Chondrocyte (in vitro differentiated cells): ENCODE measurements at places on chromosomes 1 and 21. TPM values are rescaled to one million over a fixed set of nuclear protein-coding genes. Genes with fewer than 3 reads are reported as not detected.

DNA sequence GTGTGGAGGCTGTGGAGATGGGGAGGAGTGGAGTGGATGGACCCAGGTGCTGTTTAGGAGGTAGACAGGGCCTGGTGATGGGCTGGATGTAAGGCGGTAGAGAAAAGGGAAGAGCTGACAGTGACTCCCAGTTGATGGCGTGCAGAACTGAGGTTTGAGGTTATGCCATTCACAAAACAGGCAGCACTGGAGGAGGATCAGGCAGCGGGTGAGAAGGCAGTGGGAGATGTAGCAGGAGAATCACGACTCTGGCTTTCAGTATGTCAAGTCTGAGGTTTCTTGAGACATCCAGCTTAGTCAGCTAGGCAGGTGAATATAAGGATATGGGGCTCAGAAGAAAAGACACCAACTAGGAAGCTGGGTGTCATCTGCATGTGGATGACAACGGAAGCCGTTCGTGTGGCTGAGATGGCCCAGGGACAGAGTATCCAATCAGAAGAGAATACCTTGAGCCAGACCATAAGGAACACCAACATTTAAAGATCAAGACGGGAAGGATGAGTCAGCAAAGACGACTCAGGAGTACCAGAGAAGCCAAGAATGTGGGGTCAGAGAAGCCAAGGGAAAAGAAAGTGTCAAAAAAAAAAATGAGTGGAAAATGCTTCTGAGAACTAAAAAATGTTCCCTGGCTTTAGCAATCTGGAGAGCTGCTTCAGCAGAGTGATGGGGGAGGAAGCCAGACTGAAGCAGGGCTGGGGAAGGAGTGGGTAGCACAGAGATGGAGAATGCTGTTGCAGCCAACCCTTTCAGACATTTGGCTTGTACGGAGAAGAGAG lies 15.2 kb downstream of the LRRN2 start:
- H3K36me3 ChIP-seq, result no peaks in the 10 kb centered on the region
- H3K4me1 ChIP-seq, result no peaks in the 10 kb centered on the region
- H3K27me3 ChIP-seq, result peaks cover under 1% of the 10 kb centered on the region
- no peak overlapping the region for H3K4me3 ChIP-seq
- H3K27ac ChIP-seq, result no peak overlapping the region

DNA sequence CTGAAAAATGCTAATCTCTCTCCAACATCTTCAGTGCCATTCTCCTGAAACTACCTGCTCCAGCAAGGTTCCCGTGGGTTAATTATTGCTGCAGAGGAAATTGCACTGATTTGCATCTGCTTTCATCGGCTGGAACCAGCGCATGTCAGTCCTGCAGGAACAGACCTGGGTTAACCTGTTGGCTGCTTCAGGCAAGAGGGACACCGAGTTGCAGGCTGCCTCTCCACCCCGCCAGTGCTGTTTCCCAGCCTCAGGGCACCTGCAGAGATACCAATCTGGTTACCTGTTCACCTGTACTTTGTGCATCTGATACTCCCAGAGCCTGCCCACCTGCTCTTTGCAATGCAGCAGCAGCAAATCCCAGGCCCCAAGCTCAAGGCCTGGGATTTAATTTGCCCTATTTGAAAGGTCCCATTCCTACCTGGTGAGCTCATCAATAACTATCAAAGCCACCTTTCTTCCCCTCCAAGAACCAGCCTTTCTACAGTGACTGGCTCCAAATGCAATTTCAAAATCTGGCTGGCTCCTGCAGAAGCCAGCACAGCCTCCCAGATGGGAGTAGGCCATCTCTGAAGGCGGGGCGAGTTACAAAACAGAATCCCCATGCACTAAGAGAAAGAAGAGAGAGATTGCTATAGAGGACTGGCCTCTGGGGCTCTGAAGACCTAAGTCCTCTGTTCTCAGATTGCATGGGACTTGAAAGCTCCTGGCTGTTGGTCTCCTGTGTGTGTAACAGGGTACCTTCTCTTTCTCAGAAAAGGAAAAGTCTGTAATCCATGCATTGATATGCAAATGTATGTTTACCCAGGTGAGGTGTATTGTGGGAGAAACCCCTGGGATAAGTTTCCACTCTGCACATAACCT lies 67.8 kb downstream of the TOMM20 start:
- no peak for DNase-seq
- H3K36me3 ChIP-seq, result peaks cover 2% of the 10 kb centered on the region
- H3K27ac ChIP-seq, result no peak overlapping the region

GNAI3 gene
- total RNA-seq, result 10.7 to 11.3 TPM (median 10.8 TPM) in 3 replicates

CRYZ gene
- 4.8 to 8.5 TPM (median 6.7 TPM) in 3 replicates for total RNA-seq

- H3K4me3 ChIP-seq, result no peak overlapping the region
- H3K4me1 ChIP-seq, result no peaks in the 10 kb centered on the region
- no peaks in the 10 kb centered on the region for H3K36me3 ChIP-seq
- H3K27me3 ChIP-seq, result no peaks in the 10 kb centered on the region
These were observed 291.0 kb downstream of the PRDM2 start for GRCh38 chr1:13990939-13991338.

SFN gene
- total RNA-seq, result not detected in 3 replicates

GRCh38 chr1:33099290-33100118 lies 18.6 kb downstream of the AZIN2 start:
- no peaks in the 10 kb centered on the region for H3K27me3 ChIP-seq
- H3K4me3 ChIP-seq, result no peak overlapping the region
- H3K4me1 ChIP-seq, result peaks cover 33% of the 10 kb centered on the region

GRCh38 chr21:29496337-29496736 lies 197.6 kb downstream of the BACH1 start:
- H3K27ac ChIP-seq, result no peak overlapping the region
- DNase-seq, result no peak
- H3K36me3 ChIP-seq, result peaks cover 2% of the 10 kb centered on the region
- H3K4me1 ChIP-seq, result peaks cover 3% of the 10 kb centered on the region
- no peaks in the 10 kb centered on the region for H3K27me3 ChIP-seq

- peak overlapping the region; percentile 92 for H3K27ac ChIP-seq
- H3K36me3 ChIP-seq, result peaks cover 26% of the 10 kb centered on the region
- no peak for DNase-seq
- no peaks in the 10 kb centered on the region for H3K27me3 ChIP-seq
These were observed 80.7 kb downstream of the NID1 start for GRCh38 chr1:235984041-235984825.

- H3K27ac ChIP-seq, result no peak overlapping the region
- H3K27me3 ChIP-seq, result no peaks in the 10 kb centered on the region
- peaks cover 32% of the 10 kb centered on the region for H3K36me3 ChIP-seq
- no peaks in the 10 kb centered on the region for H3K4me1 ChIP-seq
- no peak overlapping the region for H3K4me3 ChIP-seq
These were observed 223.9 kb downstream of the USP25 start for GRCh38 chr21:15953551-15954116.

ANKRD65 gene
- total RNA-seq, result not detected in 3 replicates

DNA sequence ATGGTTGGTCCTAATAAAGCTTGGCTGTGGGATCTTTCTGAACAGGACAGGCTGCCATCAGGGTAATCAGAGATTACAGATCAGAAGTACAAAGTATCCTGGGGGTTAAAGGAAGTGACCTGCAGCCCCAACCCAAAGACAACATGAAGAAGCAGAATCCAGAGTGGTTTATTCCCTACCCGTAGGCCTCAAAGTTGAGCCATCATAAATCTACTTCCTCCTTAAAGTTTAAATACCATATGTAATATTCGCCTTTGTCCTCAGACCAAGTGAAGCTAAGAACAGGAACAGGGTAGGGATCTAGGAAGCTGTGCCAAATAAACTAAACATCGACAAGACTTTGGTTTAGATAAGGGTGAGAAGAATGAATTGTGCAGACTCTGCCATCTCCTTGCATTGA lies 15.9 kb upstream of the DHX9 start:
- no peak overlapping the region for H3K27ac ChIP-seq
- no peaks in the 10 kb centered on the region for H3K27me3 ChIP-seq
- H3K4me3 ChIP-seq, result no peak overlapping the region
- H3K4me1 ChIP-seq, result no peaks in the 10 kb centered on the region
- H3K36me3 ChIP-seq, result peaks cover 28% of the 10 kb centered on the region

AQP10 gene
- not detected in 3 replicates for total RNA-seq

- no peaks in the 10 kb centered on the region for H3K4me1 ChIP-seq
- no peak for DNase-seq
- no peak overlapping the region for H3K4me3 ChIP-seq
- no peak overlapping the region for H3K27ac ChIP-seq
These were observed 7.3 kb upstream of the UMODL1 start for GRCh38 chr21:42063571-42064521.

SLC26A9 gene
- total RNA-seq, result not detected in 3 replicates

- H3K4me1 ChIP-seq, result peaks cover 18% of the 10 kb centered on the region
- H3K4me3 ChIP-seq, result no peak overlapping the region
- H3K27me3 ChIP-seq, result no peaks in the 10 kb centered on the region
- DNase-seq, result no peak
- peaks cover 2% of the 10 kb centered on the region for H3K36me3 ChIP-seq
- no peak overlapping the region for H3K27ac ChIP-seq
These were observed 16.6 kb upstream of the TINAGL1 start for GRCh38 chr1:31559715-31560114.

GRCh38 chr21:14538483-14538882 lies 7.6 kb downstream of the SAMSN1 start:
- H3K27ac ChIP-seq, result no peak overlapping the region
- H3K27me3 ChIP-seq, result no peaks in the 10 kb centered on the region
- no peak overlapping the region for H3K4me3 ChIP-seq
- H3K4me1 ChIP-seq, result no peaks in the 10 kb centered on the region

- peaks cover 11% of the 10 kb centered on the region for H3K36me3 ChIP-seq
- H3K27ac ChIP-seq, result no peak overlapping the region
- H3K4me1 ChIP-seq, result peaks cover 36% of the 10 kb centered on the region
- no peak for DNase-seq
- H3K27me3 ChIP-seq, result peaks cover 6% of the 10 kb centered on the region
- H3K4me3 ChIP-seq, result no peak overlapping the region
These were observed 3.4 kb upstream of the CHD5 start for GRCh38 chr1:6183520-6183989.

SYT14 gene
- total RNA-seq, result 0.19 to 1.0 TPM (median 0.72 TPM) in 3 replicates

FABP3 gene
- total RNA-seq, result 51.8 to 83.8 TPM (median 81.4 TPM) in 3 replicates

DNA sequence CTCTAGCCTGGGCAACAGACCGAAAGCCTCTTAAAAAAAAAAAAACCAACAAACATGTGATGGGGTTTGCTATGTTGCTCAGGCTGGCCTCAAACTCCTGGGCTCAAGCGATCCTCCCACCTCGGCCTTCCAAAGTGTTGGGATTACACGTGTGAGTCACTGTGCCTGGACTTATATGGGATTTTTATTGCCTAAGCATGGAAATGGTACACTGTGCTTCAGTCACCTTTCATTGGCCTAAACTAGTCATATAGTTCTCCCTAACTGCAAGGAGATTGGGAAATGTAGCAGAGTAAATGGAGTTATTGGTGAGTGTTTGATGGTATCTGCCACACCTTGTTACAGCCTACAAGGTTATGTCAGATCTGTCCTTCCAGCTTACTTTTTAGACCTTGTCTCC lies 17.2 kb upstream of the MEF2D start:
- no peak for DNase-seq
- no peaks in the 10 kb centered on the region for H3K27me3 ChIP-seq
- H3K4me3 ChIP-seq, result no peak overlapping the region
- no peaks in the 10 kb centered on the region for H3K36me3 ChIP-seq

GRCh38 chr1:119771770-119772169 lies 3.1 kb upstream of the HMGCS2 start:
- DNase-seq, result no peak
- no peaks in the 10 kb centered on the region for H3K36me3 ChIP-seq
- H3K4me1 ChIP-seq, result peaks cover 5% of the 10 kb centered on the region

DNA sequence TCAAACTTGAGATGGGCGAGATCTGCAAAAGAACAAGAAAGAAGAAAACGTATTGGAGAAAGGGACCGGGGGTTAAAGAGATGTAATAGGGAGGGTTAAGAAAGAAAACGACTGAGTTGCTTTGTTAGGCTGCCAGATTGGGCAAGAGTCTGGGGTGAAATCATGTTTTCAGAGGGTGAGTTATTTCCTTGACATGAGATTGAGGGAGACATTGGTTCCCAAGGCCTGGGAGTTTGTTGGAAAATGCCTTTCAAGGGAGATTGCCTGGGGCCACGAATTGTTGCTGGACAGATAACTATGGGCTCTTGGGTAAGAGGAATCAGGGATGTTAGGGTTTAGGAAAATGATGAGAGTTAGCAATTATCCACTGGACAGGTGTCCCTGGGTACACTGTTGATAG lies 776 bp upstream of the CADM3 start:
- no peak overlapping the region for H3K27ac ChIP-seq
- H3K36me3 ChIP-seq, result no peaks in the 10 kb centered on the region
- peaks cover 71% of the 10 kb centered on the region for H3K27me3 ChIP-seq
- H3K4me1 ChIP-seq, result peaks cover 5% of the 10 kb centered on the region

- DNase-seq, result no peak
- H3K4me1 ChIP-seq, result peaks cover 3% of the 10 kb centered on the region
- no peak overlapping the region for H3K4me3 ChIP-seq
- peaks cover 2% of the 10 kb centered on the region for H3K36me3 ChIP-seq
- H3K27ac ChIP-seq, result no peak overlapping the region
These were observed 94.1 kb upstream of the CASZ1 start for GRCh38 chr1:10890491-10891071.

GRCh38 chr1:68780919-68781318 lies 284.0 kb upstream of the DEPDC1 start:
- no peak overlapping the region for H3K27ac ChIP-seq
- no peak overlapping the region for H3K4me3 ChIP-seq
- no peaks in the 10 kb centered on the region for H3K4me1 ChIP-seq
- H3K27me3 ChIP-seq, result no peaks in the 10 kb centered on the region
- H3K36me3 ChIP-seq, result peaks cover 3% of the 10 kb centered on the region

GRCh38 chr21:37593740-37594471 lies 227.3 kb downstream of the DYRK1A start:
- peaks cover 2% of the 10 kb centered on the region for H3K27me3 ChIP-seq
- H3K4me3 ChIP-seq, result no peak overlapping the region
- H3K36me3 ChIP-seq, result peaks cover 2% of the 10 kb centered on the region
- H3K27ac ChIP-seq, result no peak overlapping the region
- no peaks in the 10 kb centered on the region for H3K4me1 ChIP-seq
- no peak for DNase-seq

NHLH1 gene
- 0.17 to 0.18 TPM in 2 of 3 replicates, not detected in the other for total RNA-seq

DNA sequence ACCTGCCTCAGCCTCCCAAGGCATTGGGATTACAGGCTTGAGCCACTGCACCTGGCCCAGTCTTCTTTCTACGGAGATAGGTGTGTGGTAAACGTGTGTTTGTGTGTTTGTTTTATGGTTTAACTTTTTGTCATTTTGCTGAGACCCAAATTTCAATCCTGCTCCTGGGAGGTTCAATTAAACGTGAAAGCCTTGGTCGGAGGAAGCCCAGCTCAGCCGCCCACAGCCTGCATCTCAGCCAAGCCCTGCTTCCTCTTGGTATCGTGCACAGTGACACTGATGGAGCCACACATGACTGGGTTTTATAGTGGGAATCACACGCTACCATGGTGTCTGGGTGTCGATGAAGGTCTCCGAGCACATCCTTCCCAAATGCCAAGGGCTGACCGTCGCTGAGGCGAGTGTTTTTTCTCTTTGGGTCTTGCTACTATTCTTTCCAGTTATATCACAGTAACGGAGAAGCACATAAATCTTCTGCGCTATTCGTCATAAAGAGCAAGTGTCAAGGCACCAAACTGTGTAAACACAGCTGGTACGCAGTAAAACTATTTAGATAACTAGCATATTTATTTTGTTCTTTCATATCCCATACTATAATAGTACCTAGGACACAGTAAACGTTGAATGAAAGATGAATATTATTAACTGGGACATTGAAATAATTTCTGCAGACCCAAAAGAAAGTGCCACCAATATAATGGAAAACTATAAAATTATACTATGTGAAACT lies 39.3 kb downstream of the HLCS start:
- no peak overlapping the region for H3K4me3 ChIP-seq
- H3K36me3 ChIP-seq, result peaks cover 7% of the 10 kb centered on the region
- H3K4me1 ChIP-seq, result peaks cover 17% of the 10 kb centered on the region

ADAMTS4 gene
- total RNA-seq, result 1.5 to 2.8 TPM (median 2.2 TPM) in 3 replicates

GRCh38 chr1:52080014-52080415 lies 23.9 kb downstream of the BTF3L4 start:
- no peak overlapping the region for H3K4me3 ChIP-seq
- peak overlapping the region; percentile 17 for H3K27ac ChIP-seq
- peaks cover 7% of the 10 kb centered on the region for H3K4me1 ChIP-seq
- H3K27me3 ChIP-seq, result no peaks in the 10 kb centered on the region
